ENCODE measurements at places on chromosomes 7 and 10. TPM values are rescaled to one million over a fixed set of nuclear protein-coding genes. Genes with fewer than 3 reads are reported as not detected.

Gene LIPF
- polyA plus RNA-seq = not detected

Gene OR2A42
- not detected for polyA plus RNA-seq

GRCh38 chr10:71076473-71077142 lies 135.8 kb upstream of the UNC5B start:
- DNase-seq = no peak

- no peak for DNase-seq
These were observed 183.2 kb upstream of the NEBL start for GRCh38 chr10:21080261-21080660.

GRCh38 chr10:13784067-13784466 lies 197.3 kb downstream of the PRPF18 start:
- no peak for DNase-seq

DNA sequence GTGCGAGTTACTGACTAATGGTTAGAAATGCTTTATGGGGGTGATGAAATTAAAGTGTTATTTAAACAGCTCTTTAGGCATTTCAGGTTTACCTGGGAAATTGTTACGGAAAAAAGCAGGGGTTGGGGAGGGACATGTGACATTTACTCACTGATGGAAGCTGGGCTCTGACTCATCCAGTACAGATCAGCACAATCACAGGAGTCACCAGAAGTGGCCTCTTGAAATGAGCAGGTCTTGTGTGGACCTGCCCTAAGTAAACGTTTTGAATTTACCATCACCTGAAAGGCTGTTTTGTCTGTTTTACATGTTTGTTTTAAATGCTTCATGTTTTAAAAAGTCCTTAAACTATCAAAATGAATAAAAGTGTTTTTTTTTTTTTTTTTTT lies 2.3 kb downstream of the GLRX3 start:
- DNase-seq = no peak

Measured in immature natural killer cell (primary cell).